PC-3 (cell line): ENCODE measurements at places on chromosomes 6 and 20.

GRCh38 chr20:34713194-34713943 lies 9.2 kb downstream of the TP53INP2 start:
- peak overlapping the region; percentile 48 for H3K27ac ChIP-seq
- H3K4me3 ChIP-seq, result no peak overlapping the region
- H3K27me3 ChIP-seq, result no peaks in the 10 kb centered on the region
- peak; percentile 99 for DNase-seq

DNA sequence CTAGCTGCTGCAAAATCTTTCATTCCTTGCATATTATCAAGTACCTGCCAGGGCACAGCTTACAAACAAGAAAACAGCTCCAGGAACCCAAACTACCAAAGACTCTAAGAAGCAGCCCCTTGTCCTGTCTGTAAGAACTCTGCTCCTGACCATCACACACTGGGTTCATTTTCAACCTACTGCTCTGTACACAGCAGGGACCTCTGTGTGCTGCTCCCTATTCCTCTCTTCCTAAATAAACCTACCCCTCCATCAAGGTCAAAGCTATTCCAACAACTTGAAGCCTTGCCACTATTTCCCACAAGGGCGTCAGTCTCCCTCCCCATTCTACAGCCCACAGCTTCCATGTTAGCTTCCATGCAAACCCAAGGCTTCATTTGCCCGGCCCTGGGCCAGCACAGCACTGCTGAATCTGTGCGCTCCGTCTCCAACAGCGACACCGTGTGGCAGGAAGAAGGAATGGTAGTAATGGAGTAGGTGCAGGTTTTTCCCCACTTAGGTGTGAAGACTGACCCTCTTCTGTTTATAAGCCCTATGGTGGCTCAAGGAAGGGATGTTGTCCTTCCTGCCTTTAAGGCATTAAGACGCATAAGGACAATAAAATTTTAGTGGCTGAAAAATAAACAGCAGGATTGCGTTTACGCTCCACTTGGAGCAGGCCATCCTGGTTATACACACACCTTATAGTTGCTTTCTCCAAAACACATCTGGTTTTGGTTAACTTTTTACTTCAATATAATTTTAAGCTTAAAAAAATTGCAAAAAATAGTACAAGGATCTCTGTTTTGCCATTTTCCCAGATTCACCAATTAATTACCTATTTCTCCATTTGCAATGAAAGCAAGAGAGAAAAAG lies 115.2 kb upstream of the NXT1 start:
- peaks cover 9% of the 10 kb centered on the region for H3K4me1 ChIP-seq
- peaks cover 11% of the 10 kb centered on the region for H3K27me3 ChIP-seq
- DNase-seq, result peak; percentile 61
- H3K4me3 ChIP-seq, result no peak overlapping the region
- H3K36me3 ChIP-seq, result no peaks in the 10 kb centered on the region

- no peaks in the 10 kb centered on the region; the same call in 1 of the 2 replicates for H3K4me1 ChIP-seq
- H3K27me3 ChIP-seq, result no peaks in the 10 kb centered on the region
- H3K27ac ChIP-seq, result no peak overlapping the region
- no peaks in the 10 kb centered on the region for H3K36me3 ChIP-seq
- H3K4me3 ChIP-seq, result no peak overlapping the region
Measured at GRCh38 chr20:35975576-35976373, 7.4 kb downstream of the CNBD2 start.

DNA sequence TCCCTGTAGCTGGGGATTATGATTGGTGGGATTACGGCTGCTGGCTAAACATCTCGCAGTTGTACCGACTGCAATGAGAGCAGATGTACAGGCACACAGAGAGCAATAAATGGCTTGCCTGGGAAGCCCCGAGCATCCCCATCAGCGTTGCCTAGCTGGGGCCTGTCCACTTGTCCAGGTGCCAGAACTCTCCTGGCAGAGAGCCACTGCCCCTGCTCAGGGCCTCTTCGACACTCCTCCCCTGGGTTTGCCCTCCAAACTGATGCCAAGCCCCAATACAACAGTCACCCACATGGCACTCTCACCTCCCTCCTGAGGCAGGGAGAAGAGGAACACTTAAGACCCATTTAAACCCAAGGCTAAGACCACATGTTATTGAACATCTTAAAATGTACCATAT lies 715.1 kb downstream of the PTPRT start:
- no peak overlapping the region for H3K4me3 ChIP-seq
- DNase-seq, result no peak
- no peaks in the 10 kb centered on the region for H3K36me3 ChIP-seq
- H3K4me1 ChIP-seq, result no peaks in the 10 kb centered on the region

- no peak for DNase-seq
- no peaks in the 10 kb centered on the region for H3K27me3 ChIP-seq
- H3K36me3 ChIP-seq, result no peaks in the 10 kb centered on the region
- no peak overlapping the region for H3K4me3 ChIP-seq
- H3K27ac ChIP-seq, result no peak overlapping the region
Measured at GRCh38 chr6:93139408-93140081, 279.8 kb downstream of the EPHA7 start.
